Stimulated activated CD4-positive, alpha-beta T cell treated with anti-CD3 and anti-CD28 coated beads, Interleukin-1b, Interleukin-23, amount 100 ng/mL, for 48 hours (primary cell): ENCODE measurements at places on chromosomes 2 and 18.

GRCh38 chr2:207239754-207240494 is 74.2 kb upstream of the KLF7 start:
- DNase-seq, result no peak

DNA sequence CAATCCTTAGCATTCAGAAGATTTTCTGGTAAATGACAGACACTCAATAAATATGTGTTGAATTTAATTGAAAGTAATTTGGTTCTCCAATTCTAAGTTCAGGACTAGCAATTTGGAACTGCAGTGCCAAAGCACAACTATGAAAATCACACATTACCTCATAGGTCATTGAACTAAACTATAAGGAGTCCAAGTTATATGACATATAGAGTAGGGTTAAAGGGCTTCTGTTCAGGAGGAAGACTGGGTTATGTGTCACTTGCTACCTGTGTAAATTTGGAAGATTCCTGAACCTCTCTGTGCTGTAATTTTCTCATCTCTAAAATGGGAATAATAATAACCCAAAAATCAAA is 27.8 kb upstream of the COBLL1 start:
- DNase-seq, result no peak

DNA sequence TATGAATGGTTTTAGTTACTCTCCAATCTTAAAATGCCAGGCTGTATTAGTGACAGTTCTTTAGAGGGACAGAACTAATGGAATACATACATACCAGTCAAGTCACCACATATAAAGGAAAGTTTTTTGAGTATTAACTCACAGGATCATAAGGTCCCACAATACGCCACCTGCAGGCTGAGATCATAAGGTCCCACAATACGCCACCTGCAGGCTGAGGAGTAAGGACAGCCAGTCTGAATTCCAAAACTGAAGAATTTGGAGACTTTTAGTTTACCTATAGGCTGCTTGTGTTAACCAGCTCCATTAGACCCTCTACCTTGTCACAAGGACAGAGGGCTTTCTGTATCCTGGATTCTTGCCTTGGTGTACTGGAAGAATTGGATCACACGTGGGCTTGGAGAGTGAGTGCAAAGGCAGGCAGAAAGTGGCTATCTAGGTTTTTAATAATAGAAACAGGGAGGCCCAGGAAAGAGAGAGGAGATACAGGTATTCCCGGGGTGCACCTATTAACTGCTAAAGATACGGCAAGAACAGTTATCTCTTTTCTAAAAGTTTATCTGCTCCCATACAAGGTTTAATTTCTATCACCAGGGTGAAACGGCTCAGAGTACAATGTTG is 234.9 kb upstream of the CYRIA start:
- no peak for DNase-seq

- no peak for DNase-seq
Observed at GRCh38 chr2:233416199-233416598, 61.9 kb downstream of the DGKD start.

- DNase-seq, result no peak
Observed at GRCh38 chr2:27870724-27871123, 19.5 kb downstream of the RBKS start.

- DNase-seq, result no peak
Observed at GRCh38 chr2:234047361-234047760, 3.1 kb upstream of the SPP2 start.

- DNase-seq, result no peak
Observed at GRCh38 chr2:43083710-43084698, 142.4 kb downstream of the ZFP36L2 start.

GRCh38 chr2:186780701-186781316 is 68.2 kb downstream of the ZSWIM2 start:
- no peak for DNase-seq

- no peak for DNase-seq
Observed at GRCh38 chr2:62934517-62934916, 116.1 kb upstream of the OTX1 start.

DNA sequence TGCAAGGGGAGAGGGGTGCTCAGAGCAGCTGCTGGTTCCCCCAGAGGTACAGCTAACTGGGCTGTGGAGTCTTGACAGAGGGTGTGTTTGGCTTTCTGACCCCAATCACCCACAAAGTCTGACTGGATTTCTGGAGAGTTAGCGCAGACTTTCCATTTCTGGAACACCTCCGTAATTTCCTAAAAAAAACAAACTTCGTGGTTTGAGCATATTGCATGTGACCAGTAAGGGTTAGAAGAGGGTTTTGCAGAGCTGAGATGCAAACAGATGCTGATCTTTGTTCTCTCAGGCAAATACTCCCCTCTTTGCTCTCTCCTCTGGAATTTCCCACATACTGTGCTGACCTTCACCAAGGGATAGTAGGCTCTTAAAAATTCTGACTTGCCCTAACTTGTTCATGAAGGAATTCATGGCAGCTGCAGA is 44.5 kb upstream of the TMEM247 start:
- no peak for DNase-seq

- DNase-seq, result no peak
Observed at GRCh38 chr2:108449410-108450130, 564 bp downstream of the GCC2 start.

DNA sequence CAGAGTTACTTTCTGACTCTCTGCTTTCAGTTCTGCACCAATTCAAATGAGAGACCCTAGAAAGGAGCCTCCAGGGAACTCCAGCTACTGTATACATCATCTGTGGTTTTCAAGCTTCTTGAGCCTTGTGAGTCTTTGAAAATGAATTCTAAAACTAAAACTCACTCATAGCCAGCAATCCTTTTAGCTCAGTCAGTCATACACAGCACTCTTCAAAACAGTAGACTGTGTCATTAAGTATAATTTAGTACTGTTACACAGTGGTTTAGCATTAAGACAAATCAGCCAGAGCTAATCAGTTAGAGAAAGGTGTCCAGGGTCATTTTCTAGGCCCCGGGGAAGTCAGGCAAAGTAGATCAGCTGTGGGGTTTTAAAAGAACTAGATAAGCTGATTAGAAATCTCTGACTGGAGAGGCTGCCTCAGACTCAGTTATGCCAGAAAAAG is 322.1 kb upstream of the THUMPD2 start:
- DNase-seq, result no peak

DNA sequence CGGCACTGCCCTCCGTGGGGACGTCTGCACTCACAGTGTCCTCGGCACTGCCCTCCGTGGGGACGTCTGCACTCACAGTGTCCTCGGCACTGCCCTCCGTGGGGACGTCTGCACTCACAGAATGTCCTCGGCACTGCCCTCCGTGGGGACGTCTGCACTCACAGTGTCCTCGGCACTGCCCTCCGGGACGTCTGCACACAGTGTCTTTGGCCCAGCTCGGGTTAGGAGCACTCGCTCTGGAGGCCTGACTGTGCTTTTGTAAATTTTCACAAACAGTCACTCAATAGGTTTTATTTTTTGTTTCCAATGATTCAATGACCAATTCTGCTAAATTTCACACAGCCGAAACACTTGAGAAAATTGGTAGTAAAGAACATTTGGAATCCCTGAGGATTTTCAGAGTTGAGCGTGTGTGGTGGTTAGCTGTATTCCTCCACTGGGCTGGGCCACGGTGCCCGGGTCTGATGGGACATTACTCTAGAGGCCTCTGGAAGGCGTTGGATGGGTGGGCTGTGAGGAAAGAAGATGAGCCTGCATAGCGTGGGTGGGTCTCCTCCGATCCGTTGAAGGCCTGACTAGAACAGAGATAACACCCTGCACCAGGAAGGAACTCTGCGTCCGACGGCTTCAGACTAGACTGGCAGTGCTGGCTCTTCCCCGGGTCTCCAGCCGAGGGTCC is 134.8 kb downstream of the RTP5 start:
- DNase-seq, result no peak

DNA sequence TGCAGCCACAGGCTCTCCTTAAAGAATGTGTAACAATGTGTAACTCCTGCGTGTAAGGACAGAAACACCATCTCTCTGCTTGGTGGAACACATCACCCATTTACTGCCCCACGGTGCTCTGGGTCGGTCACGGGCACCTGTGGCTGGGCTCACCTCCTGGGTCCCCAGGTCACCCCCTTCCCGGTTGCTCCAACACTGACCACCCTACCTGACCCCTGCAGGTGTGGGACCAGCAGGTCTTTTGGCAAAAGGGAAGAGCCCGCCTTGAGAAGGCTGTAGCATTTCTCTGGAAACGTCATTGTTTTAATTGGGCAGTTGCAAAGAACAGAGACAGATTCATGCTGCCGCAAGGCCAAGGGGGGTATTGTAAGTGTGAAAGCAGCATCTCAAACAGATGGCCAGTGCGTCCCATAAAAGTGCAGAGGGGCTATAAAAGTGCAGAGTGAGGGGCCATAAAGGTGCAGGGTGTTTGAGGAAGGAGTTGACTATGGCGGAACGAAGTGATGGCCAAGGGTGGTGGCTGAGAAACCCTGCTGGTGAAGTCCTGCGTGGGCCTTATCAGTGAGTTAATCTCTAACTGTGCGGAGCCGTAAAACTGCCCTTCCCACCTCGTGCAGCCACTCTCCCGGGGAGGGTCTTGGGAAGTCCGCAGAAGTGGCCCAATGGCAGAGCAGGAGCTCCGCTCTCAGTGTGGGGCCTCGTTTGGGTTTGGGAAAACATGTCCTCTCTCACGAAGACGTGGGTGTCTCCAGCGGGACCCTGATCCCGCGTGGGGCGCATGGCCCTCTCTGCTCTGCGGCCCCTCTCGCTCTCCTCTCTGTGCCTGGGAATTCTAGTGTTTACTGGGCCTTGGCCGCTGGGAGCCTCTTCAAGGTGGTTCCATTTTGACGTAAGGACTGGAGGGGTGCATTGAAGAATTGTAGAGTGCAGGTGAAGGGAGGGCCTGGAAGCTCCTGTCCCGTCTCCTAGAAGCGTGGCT is 13.7 kb upstream of the NEU4 start:
- no peak for DNase-seq

DNA sequence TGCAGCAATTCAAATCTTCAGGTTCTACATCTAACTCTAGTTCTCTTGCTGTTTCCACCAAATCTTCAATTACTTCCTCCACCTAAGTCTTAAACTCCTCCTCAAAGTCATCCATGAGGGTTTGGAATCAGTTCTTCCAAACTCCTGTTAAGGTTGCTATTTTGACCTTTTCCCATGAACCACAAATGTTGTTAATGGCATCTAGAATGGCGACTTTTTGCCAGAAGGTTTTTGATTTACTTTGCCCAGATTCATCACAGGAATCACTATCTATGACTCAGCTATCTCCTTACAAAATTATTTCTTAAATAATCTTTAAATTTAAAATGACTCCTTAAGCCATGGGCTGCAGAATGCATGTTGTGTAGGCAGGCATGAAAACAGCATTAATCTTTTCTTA is 368.9 kb upstream of the TNP1 start:
- DNase-seq, result no peak

DNA sequence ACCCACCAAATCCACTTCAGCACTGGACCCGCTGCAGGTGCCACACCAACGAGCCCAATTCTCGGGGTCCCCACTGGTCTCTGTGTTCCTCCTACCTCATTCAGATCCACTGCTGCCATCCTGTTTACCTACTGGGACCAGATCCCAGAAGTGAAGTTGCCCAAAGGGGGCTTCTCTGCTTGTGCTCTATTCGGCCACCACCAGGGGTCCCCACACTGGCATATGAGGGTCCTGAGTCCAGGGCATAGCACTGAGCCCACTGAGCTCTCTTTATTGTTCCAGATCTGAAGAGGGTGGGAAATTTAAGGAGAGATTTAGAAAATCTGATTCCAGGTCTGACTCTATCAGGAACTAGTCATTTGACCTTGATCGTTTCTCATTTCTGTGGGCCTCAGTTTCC is 2.4 kb downstream of the GPR45 start:
- DNase-seq, result no peak

DNA sequence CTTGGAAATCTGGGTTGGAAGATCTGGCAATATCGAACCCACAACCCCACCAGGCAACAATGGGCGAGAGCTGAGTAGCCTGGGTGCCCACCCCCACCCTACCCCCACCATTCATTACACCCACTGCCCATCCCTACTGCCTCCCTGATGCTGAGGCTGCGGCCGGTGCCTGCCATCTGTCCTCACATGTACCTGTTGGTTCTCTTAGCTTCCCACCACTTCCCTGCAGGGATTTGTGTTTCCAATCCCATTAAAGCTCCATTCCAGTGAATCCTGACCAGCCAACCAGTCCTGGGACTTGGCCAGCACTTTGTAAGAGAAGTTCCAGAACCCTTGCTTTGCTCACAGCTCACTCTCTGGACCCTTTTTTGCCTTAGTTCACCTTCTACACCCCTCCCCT is 163.0 kb upstream of the SH3BP4 start:
- DNase-seq, result no peak

DNA sequence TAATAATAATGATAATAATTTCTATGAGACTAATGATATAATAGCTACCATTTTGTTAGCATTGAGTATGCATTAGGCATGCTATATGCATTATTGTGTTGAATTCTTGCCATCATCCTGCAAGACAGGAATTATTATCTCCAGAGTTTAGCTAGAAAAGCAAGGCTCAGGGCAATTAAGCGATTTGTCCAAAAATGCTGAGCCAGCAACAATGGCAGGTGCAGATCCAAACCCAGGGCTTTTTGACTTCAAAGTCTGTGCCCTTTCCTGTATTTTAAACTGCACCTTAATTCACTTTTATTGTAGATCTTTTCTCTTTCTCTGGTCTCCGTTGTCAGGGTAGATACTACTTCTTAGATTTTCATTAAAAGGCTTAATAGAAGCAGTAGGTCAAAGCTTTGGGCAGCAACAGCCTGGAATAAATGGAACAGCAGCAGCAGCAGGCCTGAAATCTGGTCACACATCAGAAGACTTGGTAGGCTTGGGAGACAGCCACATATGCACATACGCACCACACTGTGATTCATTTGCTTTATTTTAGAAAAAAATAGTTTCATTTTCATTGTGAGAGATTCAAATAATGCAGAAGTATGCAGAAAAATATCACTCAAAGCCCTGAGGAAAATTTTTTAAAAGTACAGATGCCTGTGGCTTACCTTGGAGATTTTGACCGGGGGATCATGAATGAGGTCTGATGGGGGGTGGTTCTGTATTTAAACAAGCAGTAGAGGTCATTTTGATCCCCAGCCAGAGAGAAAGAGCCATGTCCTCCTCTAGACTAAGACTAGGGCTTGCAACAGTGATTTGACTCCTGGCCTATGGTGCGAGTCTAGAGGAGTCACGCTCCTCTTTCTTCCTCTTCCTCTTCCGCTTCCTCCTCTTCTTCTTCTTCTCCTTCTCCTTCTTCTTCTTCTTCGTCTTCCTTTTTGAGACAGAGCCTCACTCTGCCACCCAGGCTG is 455.7 kb downstream of the TSN start:
- no peak for DNase-seq

- no peak for DNase-seq
Observed at GRCh38 chr2:239839306-239839705, 185.8 kb downstream of the NDUFA10 start.

- no peak for DNase-seq
Observed at GRCh38 chr2:69947325-69947931, 14.0 kb downstream of the ASPRV1 start.

GRCh38 chr2:181311837-181312236 is 145.3 kb upstream of the ITGA4 start:
- no peak for DNase-seq

DNA sequence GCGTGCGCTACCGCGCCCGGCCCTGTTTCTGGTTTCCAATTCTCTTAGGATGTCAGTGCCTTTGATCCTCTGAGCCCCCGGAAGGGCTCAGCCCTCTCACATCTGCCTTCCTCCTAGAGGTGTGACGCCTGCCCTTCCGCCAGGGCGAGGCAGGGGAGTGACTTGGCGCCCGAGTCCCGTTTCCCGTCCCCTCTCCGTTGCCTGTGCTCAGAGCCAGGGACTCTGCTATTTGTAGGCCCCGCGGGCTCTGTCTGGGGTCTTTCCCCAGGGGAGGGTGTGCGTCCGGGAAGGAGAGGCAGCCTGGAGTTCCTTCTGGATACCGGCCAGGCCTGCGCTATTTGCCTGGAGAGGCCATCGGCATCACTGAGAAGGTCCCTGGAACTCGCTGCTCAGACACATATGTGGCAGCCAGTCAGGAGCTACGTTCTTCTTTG is 103.7 kb upstream of the TAF1B start:
- DNase-seq, result peak; percentile 67

GRCh38 chr18:48621240-48621639 is 82.4 kb downstream of the CTIF start:
- no peak for DNase-seq
